ENCODE measurements at places on chromosomes 3 and 15.

DNA sequence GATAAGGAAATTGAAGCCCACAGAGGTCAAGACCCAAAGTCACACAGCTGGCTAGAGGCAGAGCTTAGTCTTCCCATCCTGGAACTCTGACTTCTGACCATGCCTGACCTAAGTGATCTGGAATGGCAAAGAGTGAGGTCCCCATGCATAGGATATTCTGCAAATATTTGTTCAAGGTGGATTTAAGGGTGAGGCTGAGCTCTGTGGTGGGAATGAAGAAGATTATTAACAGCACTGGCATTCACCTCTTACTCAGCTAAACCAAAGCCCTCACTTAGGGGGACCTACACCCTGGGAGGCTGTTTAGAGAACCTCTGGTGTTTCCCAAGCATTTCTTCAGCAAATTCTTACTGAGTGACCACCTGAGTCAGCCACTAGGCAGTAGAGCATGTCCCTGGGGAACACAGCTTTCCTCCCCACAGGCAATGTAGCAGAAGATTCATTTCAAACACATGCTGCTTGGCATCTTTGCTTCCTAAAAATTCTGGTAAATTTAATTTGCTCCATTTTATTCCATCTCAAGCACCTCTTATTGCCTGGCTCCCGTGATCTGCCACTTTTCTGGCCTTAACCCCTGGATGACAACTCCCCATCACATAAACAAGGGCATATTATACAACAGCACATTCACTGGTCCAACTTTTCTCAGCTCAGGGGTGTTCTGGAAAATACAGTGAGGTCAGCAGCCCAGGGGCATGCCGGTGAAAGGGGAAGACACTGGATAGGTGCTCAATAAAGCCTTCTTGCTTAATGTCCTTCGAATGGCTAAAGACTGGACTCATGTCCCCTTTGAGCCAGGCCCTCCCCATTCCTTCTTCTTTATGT lies 176.0 kb downstream of the ABHD5 start:
- peak; percentile 77 for DNase-seq

- peak; percentile 11 for DNase-seq
Observed at GRCh38 chr3:63654211-63654610, 1.7 kb downstream of the SNTN start.

- no peak for DNase-seq
Observed at GRCh38 chr15:53559364-53560277, 199.8 kb downstream of the WDR72 start.

GRCh38 chr3:183743231-183743630 lies 45.6 kb downstream of the YEATS2 start:
- no peak for DNase-seq

DNA sequence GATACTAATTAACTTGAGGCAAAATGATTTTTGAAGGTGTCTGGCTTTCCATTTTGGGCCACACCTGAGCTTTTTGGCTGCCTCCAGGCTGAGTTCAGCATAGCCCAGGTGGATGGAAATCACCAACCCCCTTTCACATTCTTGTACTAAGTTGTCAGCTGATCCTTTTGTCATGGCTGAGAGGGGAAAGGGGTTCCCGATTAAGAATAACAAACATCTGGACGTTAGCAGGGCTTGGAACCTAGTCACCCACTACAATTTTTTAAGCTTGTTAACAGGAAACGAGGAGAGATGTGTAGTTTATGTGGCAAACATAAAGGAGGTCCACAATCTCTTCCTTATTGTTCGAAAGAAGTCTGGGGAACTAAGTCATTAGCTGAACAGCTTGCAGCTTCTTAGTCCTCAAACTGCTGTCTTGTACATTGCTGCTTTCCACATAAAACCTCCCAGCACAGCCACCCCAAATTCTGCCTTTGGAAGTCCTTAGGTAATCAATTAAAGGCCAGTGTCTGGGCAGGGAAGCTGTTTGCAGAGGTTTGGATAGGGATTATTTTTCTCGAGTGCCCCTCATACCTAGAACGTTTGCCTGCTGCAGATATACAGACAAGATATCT lies 5.0 kb downstream of the NR2F2 start:
- no peak for DNase-seq

DNA sequence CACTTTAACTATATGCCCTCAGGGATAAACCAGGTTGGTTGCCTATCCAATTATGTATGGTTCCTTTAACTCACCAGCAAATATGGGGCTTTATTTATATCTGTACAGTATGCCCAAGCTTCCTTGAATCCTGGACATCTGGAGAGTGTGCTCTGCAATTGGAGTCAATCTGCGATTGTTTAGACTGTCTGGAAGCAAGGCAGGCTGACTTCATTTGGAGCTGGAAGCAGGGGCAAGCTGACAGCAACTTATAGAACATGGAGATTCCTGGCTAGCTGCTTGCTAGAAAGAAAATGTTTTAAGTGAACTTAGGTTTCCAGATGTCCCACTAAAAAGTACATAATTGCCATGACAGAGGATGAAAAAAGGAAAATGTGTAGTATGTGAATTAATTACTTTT lies 63.7 kb upstream of the TPRG1 start:
- DNase-seq = no peak

- peak; percentile 98 for DNase-seq
Observed at GRCh38 chr3:141231101-141231951, at the start of gene PXYLP1. TSS of gene PXYLP1 (plus strand) at chr3:141231825. CDS start at chr3:141260176, 28,351 bp downstream.

- no peak for DNase-seq
Observed at GRCh38 chr3:187150599-187150998, 11.3 kb upstream of the RPL39L start.

DNA sequence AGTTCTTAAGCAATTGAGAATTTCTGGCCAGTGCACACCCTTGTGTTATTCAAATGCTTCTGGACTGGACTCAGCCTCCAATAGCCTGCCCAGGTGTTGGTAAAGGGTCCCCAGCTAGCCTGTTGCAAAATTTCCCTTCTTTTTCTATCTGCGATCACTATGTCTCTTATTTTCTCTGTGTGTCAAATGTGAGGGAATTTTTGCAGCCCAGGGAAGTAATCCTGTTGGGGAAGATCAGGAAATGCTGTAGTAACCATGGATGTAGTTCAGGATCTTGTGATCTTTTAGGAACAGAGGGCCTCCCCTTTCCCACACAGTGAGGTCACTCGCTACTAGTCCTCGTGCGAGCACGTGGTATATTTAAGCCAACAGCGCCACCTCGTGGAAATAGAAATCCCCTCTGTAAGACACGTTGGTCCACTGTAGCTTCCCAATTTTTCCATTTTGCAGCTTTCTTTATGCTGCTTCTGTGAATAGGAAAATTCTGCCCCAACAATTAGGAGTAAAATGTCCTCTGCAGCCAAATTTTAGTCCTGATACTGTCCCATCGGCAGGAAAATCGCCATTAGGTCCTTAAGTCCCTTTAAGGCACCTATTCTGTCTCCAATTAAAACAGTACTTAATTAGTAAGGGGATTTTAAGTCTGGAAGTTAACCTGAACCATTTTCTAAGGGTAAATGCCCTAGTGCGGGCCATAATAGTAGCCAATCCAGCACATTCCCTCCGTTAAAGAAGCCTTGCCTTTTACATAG lies 4.0 kb upstream of the SMCO1 start:
- peak; percentile 69 for DNase-seq

- no peak for DNase-seq
Observed at GRCh38 chr3:18211116-18211515, 214.0 kb downstream of the SATB1 start.

GRCh38 chr3:72597756-72598195 lies 250.5 kb downstream of the SHQ1 start:
- DNase-seq = peak; percentile 38

GRCh38 chr15:99764522-99764921 lies 31.3 kb upstream of the LYSMD4 start:
- DNase-seq = no peak

GRCh38 chr3:159627634-159628033 lies 361.0 kb upstream of the IL12A start:
- DNase-seq = no peak

GRCh38 chr15:58462973-58463663 lies 31.3 kb downstream of the LIPC start:
- DNase-seq = no peak
